ENCODE measurements at places on chromosomes 2 and 18. TPM values are rescaled to one million over a fixed set of nuclear protein-coding genes. Genes with fewer than 3 reads are reported as not detected.

CRYGD gene
- total RNA-seq = not detected

SOCS6 gene
- 22.8 TPM for total RNA-seq

MAB21L4 gene
- total RNA-seq = not detected

FAM124B gene
- 2.4 TPM for total RNA-seq

DCDC2C gene
- not detected for total RNA-seq

MOGAT1 gene
- not detected for total RNA-seq

CELF4 gene
- total RNA-seq = not detected

CROCC2 gene
- 0.13 TPM for total RNA-seq

BCL11A gene
- total RNA-seq = 0.97 TPM

PMAIP1 gene
- 1.3 TPM for total RNA-seq

CIDEA gene
- 0.57 TPM for total RNA-seq

SLC9A4 gene
- total RNA-seq = 0.15 TPM

HOXD4 gene
- 7.7 TPM for total RNA-seq

OSBPL6 gene
- total RNA-seq = 2.1 TPM

SH3RF3 gene
- total RNA-seq = 22.8 TPM

DNAJC5G gene
- total RNA-seq = not detected

ARHGEF4 gene
- 6.9 TPM for total RNA-seq

PROC gene
- not detected for total RNA-seq

PLA2R1 gene
- 34.9 TPM for total RNA-seq

Measured in aorta (tissue), 5 donors.